ENCODE measurements at places on chromosomes 3 and 15.
A peak's percentile ranks its signal among the peaks of the same experiment; 100 is the strongest.

DNA sequence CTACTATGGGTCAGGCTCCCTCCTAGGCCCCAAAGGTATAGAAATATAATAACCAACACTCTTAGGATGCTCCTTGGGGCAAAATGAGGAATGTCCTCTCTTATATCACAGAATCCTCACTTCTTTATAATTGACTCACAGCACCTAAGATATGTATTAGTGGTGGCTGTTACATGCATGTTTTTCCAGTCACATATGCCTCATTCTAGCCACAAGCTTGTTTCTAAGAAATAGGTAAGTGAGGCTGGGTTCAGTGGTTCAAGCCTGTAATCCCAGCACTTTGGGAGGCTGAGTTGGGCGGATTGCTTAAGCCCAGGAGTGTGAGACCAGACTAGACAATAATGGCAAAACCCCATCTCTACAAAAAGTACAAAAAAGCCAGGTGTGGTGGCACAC, 57.9 kb upstream of the PSMD6 start:
- DNase-seq, result no peak

DNA sequence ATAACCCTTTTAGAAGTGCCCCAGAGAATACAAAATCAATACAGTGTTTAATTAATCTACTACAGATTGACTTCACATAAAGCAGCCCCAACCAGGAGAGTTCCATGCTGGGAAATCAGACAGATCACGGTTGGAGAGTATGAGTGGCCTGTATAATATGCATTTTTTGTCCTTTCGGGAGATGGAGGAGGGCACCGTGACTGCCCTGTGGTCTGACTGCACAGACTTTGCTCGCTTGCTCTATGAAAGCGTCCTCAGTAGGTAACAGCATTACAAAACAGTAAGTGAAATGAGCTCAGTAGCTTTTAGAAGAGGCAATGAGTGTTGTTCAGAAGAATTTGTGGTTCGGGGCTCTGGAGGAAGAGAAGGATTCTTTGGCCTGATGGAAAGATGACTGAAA, 34.2 kb upstream of the SKIL start:
- DNase-seq, result no peak

- no peak for DNase-seq
These were observed 169.0 kb upstream of the SLC24A5 start for GRCh38 chr15:47951781-47952180.

- DNase-seq, result no peak
These were observed 140.2 kb upstream of the RBMS3 start for GRCh38 chr3:29140666-29141065.

DNA sequence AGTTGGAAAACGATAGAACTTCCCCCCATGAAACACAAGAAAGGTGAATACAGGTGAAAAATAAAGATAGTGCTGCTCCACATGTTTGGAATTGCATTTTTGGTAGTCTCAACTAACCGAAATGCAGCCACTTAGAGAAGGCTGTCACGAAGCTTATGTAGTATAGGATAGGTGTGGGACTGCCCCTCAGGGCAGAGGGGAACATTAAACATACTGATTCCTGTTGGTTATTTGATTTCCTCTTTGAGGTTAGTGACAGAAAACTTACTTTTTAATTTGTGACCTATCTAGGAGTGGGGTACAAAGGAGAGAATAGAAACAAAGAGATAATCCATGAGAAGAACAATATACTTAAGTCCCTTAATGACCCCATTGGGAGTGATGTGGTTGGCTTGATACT, 85.8 kb upstream of the SATB1 start:
- no peak for DNase-seq

GRCh38 chr3:71542521-71543370, 40.8 kb downstream of the FOXP1 start:
- DNase-seq, result no peak

- DNase-seq, result peak; percentile 84
These were observed at the start of gene PLCB2 for GRCh38 chr15:40307421-40308211. Gene PLCB2, minus strand, starts transcription at chr15:40307935. Its CDS starts 263 bp downstream, at chr15:40307672.

GRCh38 chr3:51928438-51928837, 13.3 kb downstream of the RRP9 start:
- DNase-seq, result no peak

DNA sequence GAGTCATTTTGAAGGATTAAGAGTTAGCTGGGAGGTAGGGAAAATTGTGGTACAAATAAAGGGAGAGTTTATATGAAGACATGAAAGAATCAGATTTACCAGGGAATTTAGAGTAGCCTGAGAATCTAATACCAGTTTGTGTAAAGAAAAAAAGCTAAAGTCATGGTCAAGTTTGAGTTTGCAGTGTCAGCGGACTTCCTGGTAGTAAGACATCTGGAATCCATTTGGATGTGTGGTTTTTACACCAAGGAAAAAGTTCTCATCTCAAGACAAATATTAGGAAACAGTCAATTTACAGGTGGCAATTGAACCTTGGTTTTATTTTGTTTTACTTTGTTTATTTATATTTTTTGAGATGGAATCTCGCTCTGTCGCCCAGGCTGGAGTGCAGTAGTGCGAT, 1.5 kb upstream of the P2RY12 start:
- DNase-seq, result no peak

- DNase-seq, result no peak
These were observed 79.2 kb downstream of the CNTN3 start for GRCh38 chr3:74535281-74535680.

GRCh38 chr3:155742349-155742965, 2.4 kb downstream of the PLCH1 start:
- no peak for DNase-seq

DNA sequence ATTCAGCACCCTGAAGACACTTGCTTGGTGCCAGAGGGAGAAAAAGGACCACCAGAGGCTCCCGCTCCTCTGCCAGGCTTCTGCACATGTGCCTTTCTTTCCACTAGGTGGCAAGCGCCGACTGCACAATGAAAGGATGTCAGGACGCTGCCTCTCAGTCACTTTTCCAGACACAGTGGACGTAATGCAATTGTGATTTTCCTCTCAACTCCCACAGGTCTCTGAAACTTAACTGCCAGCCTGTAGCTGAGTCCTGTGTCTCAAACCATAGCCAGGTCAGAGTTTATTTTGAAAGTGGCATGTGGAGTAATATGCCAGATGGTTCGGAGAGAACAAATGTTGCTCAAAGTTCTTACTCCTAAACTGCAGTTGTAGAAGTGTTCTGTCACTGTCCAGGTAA, 162.9 kb downstream of the ITPR1 start:
- DNase-seq, result no peak

- no peak for DNase-seq
These were observed 489.7 kb downstream of the MAGI1 start for GRCh38 chr3:65548848-65549625.

- peak; percentile 34 for DNase-seq
These were observed 8.3 kb downstream of the HDGFL3 start for GRCh38 chr15:83199288-83199687.

- no peak for DNase-seq
These were observed 33.3 kb downstream of the DET1 start for GRCh38 chr15:88513195-88513594.

- DNase-seq, result no peak
These were observed 82.0 kb downstream of the MBNL1 start for GRCh38 chr3:152350776-152351175.

DNA sequence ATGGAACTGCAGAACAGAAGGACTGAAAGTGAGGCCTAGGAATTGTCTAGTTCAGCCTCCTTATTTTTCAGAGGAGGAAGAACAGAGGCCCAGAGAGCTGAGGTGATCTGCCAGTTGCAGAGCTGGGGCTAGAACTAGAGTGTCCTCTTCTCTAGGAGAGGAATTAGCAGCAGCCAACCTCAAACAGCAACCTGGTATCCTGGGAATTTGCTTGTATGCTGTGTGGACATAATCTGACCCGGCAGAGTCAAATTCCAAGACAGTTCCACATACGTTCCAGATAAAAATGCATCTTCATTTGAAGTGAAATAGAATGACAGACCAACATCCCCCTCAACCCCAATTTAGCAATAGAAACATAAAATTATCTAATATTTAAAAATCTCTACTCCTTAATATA, 13.5 kb upstream of the TSC22D2 start:
- no peak for DNase-seq

DNA sequence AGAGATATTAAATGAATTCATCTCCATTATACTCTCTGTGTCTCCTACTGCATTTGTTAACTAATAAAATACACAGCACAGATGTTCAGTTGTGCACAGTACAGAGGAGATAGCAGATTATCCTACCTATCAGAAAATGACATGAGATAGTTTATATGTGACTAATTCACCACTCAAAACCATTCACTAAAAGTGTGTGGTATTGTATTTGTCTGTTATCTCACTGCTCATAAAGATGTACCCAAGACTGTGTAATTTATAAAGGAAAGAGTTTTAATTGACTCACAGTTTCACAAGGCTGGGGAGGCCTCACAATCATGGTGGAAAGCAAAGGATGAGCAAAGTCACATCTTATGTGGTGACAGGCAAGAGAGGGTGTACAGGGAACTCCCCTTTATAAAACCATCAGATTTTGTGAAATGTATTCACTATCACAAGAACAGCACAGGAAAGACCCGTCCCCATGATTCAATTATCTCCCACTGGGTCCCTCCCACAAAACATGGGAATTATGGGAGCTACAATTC, 936.3 kb downstream of the ROBO1 start:
- DNase-seq, result no peak

DNA sequence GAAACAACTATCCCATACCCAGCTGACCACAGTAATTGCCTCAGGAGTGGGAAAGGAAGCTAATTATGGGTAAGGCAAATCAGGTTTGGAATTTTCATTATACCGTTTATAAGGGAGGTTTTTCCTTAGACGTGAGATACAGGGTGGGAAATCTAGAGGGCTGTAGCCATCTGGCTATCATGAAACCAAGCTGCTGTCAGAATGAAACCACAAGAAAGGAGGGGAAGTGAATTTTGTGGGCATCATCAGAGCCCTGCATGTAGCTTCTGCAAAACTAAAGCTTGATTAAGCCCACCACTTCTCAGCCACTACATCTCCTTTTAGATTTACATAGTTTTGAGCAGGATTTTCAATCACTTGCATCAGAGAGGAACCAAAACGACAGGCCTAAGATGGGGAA, 893.5 kb downstream of the TUSC7 start:
- DNase-seq, result no peak

DNA sequence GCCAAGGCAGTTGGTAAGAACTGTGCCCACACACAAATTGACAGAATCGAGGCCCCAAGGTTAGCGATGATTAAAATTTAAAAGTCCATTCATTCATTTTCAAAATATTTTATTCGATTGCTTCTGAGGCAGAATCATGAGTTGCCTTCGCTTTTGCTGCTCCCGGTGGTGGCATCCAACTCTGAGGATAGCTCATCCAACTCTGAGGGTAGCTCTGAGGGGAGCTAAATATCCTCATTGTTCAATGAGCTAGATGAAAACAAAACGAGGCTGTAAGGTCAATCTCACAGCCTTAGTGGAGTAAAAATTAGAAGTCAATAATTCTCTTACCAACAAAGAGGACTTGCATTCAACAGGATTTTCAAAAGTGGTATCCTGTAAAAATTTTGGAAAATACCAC, 897 bp upstream of the CHL1 start:
- DNase-seq, result no peak

GRCh38 chr3:72957297-72957696, 39.3 kb upstream of the PPP4R2 start:
- DNase-seq, result no peak

DNA sequence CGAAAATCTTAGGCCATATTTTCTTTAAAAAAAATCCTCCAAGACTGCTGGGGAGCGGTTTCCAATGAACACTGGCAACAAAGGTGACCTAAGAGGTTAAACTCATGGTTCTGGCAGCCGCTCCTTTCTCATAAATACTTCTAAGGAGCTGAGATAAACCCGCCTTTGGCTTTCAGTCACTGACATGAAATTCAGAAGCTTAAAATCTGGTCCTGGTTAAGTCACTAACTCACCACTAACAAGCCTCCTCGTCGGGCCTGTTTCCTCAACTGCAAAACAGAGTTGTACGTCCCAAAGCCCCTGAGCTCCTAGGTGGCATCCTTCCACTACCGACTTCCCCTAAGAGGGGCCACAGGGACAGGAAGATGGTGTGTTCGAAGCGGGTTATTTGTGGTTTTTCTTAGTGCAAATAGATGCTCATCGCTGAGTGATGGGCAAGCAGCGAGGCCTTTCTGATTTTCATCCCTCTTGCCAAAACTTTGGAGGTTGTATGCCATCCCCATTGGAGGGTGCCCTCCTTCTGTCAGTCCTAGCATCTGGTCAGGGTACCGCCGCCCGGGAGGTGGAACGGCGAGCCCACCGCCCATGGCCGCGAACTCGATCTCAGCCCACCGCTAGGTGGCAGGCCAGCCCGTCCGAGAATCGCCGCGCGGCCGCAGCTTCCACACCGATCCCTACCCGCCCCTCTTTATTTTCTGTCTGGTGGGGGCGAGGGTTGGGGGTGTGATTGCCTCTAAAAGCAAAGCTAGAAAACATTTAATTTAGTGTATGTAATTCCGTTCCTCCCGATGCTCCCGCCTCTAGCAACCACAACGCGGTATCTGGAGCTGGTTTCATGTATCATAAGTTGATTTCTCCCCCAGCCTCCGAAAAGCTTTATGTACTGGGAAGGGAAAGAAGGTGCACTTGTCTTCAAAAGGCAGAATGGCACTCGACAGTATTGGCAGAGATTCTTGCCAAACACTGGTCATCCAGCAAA, 4.6 kb downstream of the BCL6 start:
- peak; percentile 62 for DNase-seq

- no peak for DNase-seq
These were observed 96.1 kb downstream of the RSRC1 start for GRCh38 chr3:158205994-158206393.

DNA sequence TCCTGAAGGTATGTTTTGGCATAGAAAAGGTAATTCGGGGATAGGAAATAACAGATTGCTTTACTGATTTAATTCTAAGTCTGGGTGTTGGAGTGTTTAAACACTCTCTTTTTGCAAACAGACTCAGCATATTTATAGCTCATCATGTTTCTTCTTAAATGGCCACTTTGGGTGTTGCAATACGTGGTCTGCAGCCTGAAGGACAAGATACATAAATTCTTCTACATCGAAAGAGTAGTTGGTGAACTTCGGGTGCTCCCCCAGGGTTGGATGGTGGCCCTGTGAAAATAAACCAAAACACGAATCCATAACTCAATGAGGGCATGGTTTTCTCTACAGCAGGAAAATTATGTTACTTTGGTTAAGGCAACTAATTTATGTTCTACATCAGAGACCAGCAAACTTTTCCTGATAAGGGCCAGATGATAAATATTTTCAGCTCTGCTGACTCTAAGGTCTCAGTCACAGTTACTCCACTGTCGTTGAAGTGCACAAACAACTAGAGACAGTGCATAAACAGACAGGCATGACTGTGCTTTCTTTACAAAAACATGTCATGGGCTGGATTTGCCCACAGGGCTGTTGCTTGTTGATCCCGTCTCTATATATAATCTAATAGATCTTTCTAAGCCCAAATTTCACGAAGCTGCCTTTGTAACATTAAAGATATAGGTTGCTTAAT, 35.9 kb downstream of the EOGT start:
- DNase-seq, result no peak

DNA sequence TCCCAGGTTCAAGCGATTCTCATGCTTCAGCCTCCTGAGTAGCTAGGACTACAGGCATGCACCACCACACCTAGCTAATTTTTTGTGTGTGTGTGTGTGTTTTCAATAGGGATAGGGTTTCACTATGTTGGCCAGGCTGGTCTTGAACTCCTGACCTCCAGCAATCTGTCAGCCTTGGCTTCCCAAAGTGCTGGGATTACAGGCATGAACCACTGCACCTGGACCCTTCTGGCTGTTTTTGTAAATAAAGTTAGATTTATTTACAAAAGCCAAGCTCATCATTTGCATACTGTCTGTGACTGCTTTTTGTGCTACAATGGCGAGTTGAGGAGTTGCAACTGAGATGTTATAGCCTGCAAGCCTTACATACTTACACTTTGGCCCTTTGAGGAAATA, 28.6 kb upstream of the IL16 start:
- DNase-seq, result no peak

Measured in GM10248 (cell line).